ENCODE measurements at places on chromosomes 12 and 14.

DNA sequence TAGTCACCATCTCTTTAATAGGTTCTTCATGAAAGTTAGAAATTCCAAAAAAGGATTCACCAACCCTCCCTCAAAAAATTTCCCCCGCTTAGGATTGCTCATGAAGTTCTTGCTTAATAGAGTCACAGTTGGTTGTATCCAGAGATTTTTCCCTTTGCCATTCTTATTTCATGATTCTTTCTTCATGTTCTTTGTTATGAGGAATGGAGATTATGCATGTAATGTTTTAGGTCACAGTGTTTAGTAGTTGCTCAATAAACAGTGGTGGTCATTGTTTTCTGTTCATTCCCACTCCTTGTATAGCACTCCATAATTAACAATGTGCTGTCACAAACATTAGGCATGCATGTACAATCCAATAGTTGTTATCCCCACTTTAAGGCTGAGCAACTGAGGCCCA lies 51.2 kb upstream of the RTRAF start:
- peaks cover 24% of the 10 kb centered on the region for H3K36me3 ChIP-seq
- no peaks in the 10 kb centered on the region for H3K27me3 ChIP-seq
- peaks cover 3% of the 10 kb centered on the region for H3K4me1 ChIP-seq
- DNase-seq: no peak
- H3K4me3 ChIP-seq: no peak overlapping the region
- H3K27ac ChIP-seq: no peak overlapping the region

- no peaks in the 10 kb centered on the region for H3K27me3 ChIP-seq
- no peaks in the 10 kb centered on the region for H3K36me3 ChIP-seq
- no peak overlapping the region for H3K4me3 ChIP-seq
- DNase-seq: no peak
- no peaks in the 10 kb centered on the region for H3K4me1 ChIP-seq
Measured at GRCh38 chr12:62915204-62915529, 19.8 kb downstream of the PPM1H start.

- no peak for DNase-seq
- no peaks in the 10 kb centered on the region for H3K36me3 ChIP-seq
- no peaks in the 10 kb centered on the region for H3K4me1 ChIP-seq
- no peak overlapping the region for H3K27ac ChIP-seq
Measured at GRCh38 chr14:104478656-104479055, 100.9 kb upstream of the C14orf180 start.

- no peak for DNase-seq
- no peaks in the 10 kb centered on the region for H3K4me1 ChIP-seq
- H3K4me3 ChIP-seq: no peak overlapping the region
- H3K27me3 ChIP-seq: no peaks in the 10 kb centered on the region
Measured at GRCh38 chr12:113899561-113900471, 66.3 kb downstream of the RBM19 start.

DNA sequence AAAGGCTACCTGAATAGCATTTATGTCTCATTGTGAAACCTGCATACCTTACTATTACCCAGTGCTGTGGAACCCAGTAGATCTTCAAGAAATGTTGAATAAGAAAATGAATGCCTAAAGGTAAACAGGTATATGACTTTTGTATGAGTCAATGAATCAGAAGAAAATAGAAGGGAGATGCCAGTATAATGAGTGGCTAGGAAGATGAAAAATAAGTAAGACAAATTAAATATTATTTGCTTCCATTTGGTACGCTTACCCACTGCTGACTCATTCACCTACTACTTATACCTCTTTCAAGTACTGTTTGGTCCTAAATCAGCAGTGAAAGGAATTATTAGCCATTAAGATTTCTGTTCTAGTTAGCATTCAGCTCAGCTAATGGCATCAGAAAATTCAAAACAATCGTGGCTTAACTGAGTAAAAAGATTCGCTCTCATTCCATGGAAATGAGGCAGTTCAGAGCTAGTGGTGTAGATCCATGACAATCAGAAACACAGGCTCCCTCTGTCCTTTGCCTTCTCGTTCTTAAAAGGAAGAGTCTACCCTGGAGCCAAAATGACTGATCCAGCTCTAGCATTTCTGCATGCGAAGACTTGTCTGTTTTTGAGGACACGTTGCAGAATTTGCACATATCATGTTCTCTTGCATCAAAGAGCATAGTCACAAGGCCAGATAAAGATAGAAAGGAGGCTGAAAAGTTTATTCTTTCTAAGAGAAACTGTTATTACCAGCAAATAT lies 705.8 kb upstream of the USP15 start:
- no peaks in the 10 kb centered on the region for H3K36me3 ChIP-seq
- no peaks in the 10 kb centered on the region for H3K4me1 ChIP-seq
- no peaks in the 10 kb centered on the region for H3K27me3 ChIP-seq

- no peak overlapping the region for H3K4me3 ChIP-seq
- H3K36me3 ChIP-seq: no peaks in the 10 kb centered on the region
- DNase-seq: no peak
- no peaks in the 10 kb centered on the region for H3K27me3 ChIP-seq
Measured at GRCh38 chr12:107554941-107555340, 130.7 kb upstream of the PWP1 start.

- H3K4me1 ChIP-seq: peaks cover 19% of the 10 kb centered on the region
- H3K27ac ChIP-seq: peak overlapping the region; percentile 62
- H3K36me3 ChIP-seq: no peaks in the 10 kb centered on the region
- no peak for DNase-seq
Measured at GRCh38 chr14:81533212-81533535, 479 bp downstream of the SEL1L start.

- no peaks in the 10 kb centered on the region for H3K36me3 ChIP-seq
Measured at GRCh38 chr12:1863823-1864222, 43.5 kb downstream of the LRTM2 start.

DNA sequence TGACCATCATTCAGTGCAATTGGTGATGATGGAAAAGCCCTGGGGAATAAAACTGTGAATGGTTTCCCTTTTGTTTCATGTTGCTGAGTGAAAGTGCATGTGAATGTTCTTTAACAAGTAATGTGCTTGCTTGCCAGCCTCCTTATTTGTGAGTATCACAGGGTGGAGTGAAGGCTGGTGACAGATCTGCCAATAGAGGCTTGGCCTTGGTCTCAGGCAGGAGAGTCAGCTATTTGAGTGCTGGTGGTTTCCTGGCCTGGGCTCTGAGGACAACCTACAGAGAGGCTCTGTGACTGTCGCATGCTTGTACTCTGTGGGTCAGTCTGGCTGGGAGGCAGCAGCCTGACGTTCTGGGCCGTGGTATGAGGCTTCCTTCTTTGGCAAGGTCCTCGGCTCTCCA lies 20.7 kb downstream of the KRT85 start:
- no peaks in the 10 kb centered on the region for H3K27me3 ChIP-seq
- no peak overlapping the region for H3K4me3 ChIP-seq
- no peaks in the 10 kb centered on the region for H3K36me3 ChIP-seq
- H3K27ac ChIP-seq: no peak overlapping the region

- H3K27ac ChIP-seq: no peak overlapping the region
- H3K4me1 ChIP-seq: peaks cover 8% of the 10 kb centered on the region
- no peak overlapping the region for H3K4me3 ChIP-seq
Measured at GRCh38 chr12:11780521-11781101, 131.1 kb downstream of the ETV6 start.

DNA sequence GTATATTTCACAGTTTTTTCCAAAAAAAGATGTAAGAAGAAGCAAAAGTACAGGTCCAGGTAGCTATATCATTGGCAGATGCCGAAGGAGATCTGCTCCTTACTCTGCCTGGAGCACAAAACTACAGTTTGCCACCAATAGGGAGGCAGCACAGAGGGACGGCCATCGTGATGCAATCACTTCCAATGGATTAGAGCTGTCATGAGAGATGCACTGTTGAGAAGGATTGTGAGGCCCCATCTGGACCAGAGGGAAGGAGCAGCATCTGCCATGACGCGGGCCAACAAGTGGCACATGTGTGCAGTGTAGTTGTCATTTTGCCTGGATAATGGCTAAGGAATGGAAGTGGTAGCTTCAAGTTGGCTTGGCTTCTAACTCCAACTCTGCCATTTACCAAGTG lies 318.8 kb upstream of the FKBP4 start:
- H3K27me3 ChIP-seq: no peaks in the 10 kb centered on the region
- DNase-seq: no peak
- no peak overlapping the region for H3K4me3 ChIP-seq
- H3K36me3 ChIP-seq: no peaks in the 10 kb centered on the region

GRCh38 chr12:104347374-104348075 lies 44.0 kb downstream of the EID3 start:
- H3K4me1 ChIP-seq: no peaks in the 10 kb centered on the region
- H3K36me3 ChIP-seq: peaks cover 41% of the 10 kb centered on the region
- H3K4me3 ChIP-seq: no peak overlapping the region
- H3K27me3 ChIP-seq: no peaks in the 10 kb centered on the region
- H3K27ac ChIP-seq: no peak overlapping the region

DNA sequence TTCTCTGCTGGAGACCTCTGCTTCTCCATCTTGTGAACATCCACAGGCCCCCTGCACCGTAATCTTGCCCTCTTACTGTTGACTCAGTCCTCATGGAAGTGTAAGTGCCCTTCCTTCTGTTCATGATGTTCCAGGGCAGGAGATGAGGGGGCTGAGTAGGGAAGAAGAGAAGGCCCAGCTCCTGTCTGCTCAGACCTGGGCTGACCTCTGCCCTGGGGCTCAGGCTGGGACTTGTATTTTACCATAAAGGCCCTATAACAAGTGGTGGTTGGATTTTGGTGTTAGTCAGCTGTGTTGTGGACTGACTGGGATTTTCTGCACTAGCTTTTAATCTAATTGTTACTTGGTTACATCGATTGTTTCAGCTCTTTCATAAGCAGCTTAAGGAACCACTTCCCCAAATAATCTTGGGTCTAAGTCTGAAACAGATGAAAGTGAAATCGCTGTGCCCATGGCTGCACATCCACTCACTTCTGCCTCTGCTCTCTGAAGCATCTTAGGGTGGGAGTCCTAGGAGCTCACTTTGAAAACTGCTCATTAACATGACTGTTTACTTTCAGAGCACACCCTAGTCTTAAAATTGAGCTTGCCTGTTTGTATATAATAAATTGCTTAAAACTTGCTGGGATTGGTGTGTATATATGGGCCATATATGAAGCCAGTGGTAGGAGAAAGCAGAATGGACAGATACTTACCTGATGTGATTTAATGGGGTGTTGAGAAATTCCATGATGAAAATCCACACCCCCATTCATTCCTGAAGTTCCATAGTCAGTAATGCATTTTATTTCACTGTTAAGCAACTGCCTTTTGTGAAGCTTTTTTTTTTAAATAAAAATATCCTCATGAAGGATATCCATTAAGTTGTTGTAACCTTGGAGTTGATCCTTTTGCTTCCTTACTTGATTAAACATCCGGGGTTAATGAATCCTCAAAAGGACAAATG lies 17.7 kb downstream of the C12orf71 start:
- H3K27ac ChIP-seq: no peak overlapping the region
- H3K36me3 ChIP-seq: no peaks in the 10 kb centered on the region
- no peak overlapping the region for H3K4me3 ChIP-seq
- no peaks in the 10 kb centered on the region for H3K27me3 ChIP-seq
- DNase-seq: no peak

DNA sequence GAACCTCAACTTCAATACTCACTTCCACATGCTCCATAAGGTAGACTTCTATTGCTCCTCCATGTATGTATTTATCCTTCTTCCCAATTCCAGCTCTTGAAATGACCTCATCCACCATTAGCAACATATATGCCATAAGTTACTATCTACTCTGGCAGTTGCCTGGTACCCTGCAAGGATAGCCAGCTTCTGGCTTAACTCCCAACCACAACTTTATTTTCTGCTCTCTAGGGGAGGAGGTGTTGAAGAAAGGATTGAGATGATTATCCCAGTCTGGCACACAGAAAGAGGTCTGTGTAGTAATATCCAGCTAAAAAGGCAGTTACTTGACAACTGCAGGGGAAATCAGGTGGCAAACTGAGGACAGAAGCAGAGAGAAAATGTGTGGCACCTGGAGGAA lies 71.5 kb upstream of the MDM1 start:
- no peak overlapping the region for H3K27ac ChIP-seq
- H3K4me1 ChIP-seq: peaks cover 6% of the 10 kb centered on the region
- H3K36me3 ChIP-seq: no peaks in the 10 kb centered on the region
- no peak overlapping the region for H3K4me3 ChIP-seq

- DNase-seq: no peak
- no peaks in the 10 kb centered on the region for H3K27me3 ChIP-seq
- H3K4me3 ChIP-seq: no peak overlapping the region
- H3K27ac ChIP-seq: no peak overlapping the region
Measured at GRCh38 chr12:121102307-121102706, 30.4 kb upstream of the P2RX7 start.

GRCh38 chr12:26052652-26053051 lies 72.2 kb downstream of the BHLHE41 start:
- H3K4me1 ChIP-seq: no peaks in the 10 kb centered on the region
- no peaks in the 10 kb centered on the region for H3K36me3 ChIP-seq
- no peaks in the 10 kb centered on the region for H3K27me3 ChIP-seq
- no peak for DNase-seq
- no peak overlapping the region for H3K4me3 ChIP-seq

DNA sequence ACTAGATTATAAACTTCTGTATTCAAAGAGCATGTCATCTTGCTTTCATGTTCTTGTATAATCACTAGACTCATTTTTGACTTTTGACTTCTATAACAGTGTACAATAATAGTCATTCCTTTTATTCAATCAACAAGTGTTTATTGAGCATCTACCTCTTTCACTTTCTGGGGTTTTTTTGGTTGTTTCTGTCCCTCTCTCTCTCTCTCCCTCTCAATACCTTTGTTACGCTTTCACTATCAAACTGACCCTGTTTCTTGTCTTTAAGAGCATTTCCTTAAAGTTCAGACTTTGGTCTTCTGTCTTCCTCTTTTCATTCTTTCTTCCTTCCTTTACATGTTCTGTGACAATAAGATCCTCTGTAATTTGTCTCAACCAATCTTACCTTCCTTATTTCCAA lies 49.5 kb downstream of the GPR137C start:
- no peaks in the 10 kb centered on the region for H3K27me3 ChIP-seq
- no peaks in the 10 kb centered on the region for H3K4me1 ChIP-seq
- no peak for DNase-seq
- H3K27ac ChIP-seq: no peak overlapping the region
- no peak overlapping the region for H3K4me3 ChIP-seq

DNA sequence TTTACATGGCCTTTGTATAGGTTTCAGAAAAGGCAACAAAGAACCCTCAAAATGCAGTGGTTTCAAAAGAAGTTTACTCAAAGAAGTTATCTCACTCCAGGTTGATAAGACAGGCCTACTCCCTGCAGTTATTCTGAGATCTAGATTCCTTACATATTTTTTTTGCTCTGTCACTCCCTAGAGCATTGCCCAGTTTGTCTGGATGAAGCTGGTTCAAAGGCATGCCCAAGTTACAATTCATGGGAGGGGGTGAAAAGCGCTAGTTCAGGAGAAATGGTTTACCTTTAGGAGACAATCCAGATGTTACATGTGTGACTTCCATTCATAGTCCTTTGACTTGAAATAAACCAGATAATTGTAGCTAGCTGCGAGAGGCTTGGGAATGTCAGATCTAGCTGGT lies 115.0 kb downstream of the TPH2 start:
- H3K4me1 ChIP-seq: no peaks in the 10 kb centered on the region
- no peaks in the 10 kb centered on the region for H3K36me3 ChIP-seq
- no peaks in the 10 kb centered on the region for H3K27me3 ChIP-seq
- no peak overlapping the region for H3K27ac ChIP-seq

GRCh38 chr14:99333841-99334635 lies 62.0 kb upstream of the BCL11B start:
- no peaks in the 10 kb centered on the region for H3K36me3 ChIP-seq
- H3K27ac ChIP-seq: no peak overlapping the region
- H3K4me1 ChIP-seq: no peaks in the 10 kb centered on the region
- no peak overlapping the region for H3K4me3 ChIP-seq
- H3K27me3 ChIP-seq: peaks cover 5% of the 10 kb centered on the region
- DNase-seq: no peak

- no peak overlapping the region for H3K27ac ChIP-seq
- no peaks in the 10 kb centered on the region for H3K36me3 ChIP-seq
- DNase-seq: no peak
- H3K27me3 ChIP-seq: peaks cover 11% of the 10 kb centered on the region
- peaks cover 8% of the 10 kb centered on the region for H3K4me1 ChIP-seq
- H3K4me3 ChIP-seq: no peak overlapping the region
Measured at GRCh38 chr14:23361320-23361719, 3.7 kb downstream of the EFS start.
